T-helper 9 cell (primary cell): ENCODE measurements at places on chromosomes 7 and 10.

GRCh38 chr10:129854796-129855705 lies 109.0 kb downstream of the EBF3 start:
- no peak for DNase-seq

GRCh38 chr7:123674399-123675180 lies 18.9 kb downstream of the LMOD2 start:
- no peak for DNase-seq

DNA sequence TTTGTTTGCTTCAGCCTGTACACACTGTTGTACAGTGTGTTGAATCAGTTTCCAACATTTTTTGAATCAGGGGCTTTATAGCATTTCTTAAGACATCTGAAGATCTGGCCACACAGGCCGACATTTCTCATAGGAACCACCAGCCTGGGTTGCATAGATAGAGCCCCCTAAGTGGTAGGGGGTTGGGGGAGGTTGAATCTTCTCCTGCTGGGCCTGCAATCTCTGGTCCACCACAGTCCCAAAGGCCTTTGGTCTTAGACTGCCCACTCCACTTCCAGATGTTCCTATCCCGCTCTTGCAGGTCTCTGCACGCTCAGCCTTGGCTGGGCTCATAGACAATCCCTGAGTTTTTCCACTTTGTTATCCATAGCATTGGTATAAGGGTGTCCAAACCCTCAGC lies 75.4 kb upstream of the HABP2 start:
- DNase-seq, result no peak

DNA sequence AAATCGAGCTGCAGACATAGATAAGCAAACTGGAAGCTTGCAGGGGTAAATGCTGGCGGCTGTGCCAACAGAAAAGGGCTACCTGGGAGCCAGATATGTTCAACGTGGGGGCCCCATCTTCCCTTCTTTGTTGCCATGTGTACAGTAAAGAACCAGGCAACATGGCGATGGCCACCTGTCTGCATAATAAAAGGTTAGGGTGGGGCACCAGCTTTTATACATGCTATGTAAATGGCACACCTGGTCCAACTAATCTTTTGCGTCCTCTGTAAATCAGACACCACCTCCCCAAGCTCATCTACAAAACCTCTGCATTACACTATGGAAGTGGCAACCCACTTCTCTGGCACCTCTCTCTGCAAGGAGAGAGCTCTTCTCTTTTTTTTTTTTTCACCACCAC lies 13.9 kb downstream of the BUD31 start:
- DNase-seq, result no peak

DNA sequence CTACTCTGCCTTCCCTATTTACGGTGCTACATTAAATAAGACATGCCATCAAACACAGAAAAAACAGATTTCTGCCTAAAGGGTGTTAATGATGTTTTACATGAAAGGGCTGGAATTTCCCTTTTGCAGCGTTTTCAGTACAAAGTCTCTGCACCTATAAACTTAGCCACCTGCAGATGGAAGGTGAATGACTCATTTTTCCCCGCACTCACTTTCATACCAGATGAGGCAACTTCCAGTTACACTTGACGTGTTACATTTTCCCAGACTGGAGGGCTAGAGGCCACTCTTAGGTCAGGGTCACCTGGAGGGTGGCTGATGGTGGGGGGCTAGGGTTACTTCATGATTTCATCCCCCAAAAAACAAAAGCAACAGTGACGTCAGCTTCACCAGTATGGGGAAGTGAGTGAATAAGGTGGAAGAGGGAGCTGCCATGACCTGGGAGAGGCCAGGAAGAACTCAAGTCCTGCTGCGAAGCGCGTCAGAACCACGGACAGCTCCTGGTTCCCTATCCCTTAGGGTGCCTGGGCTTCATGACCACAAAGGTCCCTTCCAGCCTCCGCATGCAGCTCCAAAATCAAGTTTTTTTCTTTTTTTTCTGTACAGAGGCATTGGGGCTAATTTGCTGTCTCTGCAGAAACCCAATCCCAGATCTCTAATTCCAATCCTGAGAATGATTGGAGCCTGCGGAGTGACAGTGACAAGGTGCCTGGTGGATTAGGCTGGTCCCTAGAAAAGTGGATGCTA lies 94.0 kb downstream of the ADARB2 start:
- no peak for DNase-seq

GRCh38 chr10:56745490-56745889 lies 384.4 kb upstream of the ZWINT start:
- no peak for DNase-seq

GRCh38 chr7:11427686-11428273 lies 404.2 kb downstream of the THSD7A start:
- DNase-seq, result no peak

DNA sequence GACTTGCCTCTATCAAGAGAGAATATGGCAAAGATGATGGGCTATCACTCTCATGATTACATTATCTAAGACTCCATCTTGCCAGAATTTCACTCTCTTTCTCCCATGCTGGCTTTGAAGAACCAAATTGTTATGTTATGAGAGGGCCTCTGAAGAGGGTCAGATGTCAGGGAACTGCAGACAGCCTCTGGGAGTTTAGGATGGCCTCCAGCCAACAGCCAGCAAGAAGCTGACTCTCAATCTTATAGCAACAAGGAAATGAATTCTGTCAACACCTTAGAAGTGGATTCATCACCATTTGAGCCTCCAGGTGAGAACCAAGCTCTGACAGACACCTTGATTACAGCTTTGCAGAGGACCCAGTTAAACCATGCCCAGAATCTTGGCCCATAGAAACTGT lies 33.6 kb downstream of the ZNF22 start:
- DNase-seq, result no peak

- no peak for DNase-seq
These were observed 32.2 kb downstream of the HACD1 start for GRCh38 chr10:17585016-17585415.

GRCh38 chr10:111972109-111972508 lies 211.5 kb downstream of the GPAM start:
- DNase-seq, result no peak

DNA sequence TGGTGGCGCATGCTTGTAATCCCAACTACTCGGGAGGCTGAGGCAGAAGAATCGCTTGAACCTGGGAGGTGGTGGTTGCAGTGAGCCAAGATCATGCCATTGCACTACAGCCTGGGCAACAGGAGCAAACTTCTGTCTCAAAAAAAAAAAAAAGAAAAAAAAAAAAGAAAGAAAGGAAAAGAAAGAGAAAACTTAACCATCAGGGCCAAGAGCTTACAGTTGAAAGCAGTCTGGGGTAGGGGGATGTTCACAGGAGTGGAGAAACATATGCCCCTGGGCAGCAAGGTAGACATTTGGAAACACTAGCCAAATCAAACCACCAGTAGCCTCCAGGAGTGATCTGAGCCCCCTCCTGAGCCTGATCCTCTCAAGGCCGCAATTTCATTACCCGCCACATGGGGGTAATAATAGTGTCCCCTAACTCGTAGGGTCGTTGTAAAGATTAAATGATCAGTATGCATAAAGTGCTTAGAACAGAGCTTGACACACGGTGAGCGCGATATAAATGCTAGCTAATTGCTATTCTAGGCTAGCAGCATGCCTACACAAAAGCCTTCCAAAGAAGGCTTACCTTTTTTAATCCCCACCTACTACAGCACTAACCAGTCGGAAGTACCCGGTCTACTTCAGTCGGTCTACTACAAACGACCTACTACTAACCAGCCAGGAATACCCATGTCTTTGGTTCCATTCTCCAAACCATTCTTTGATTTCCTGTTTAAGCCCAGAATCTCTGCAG lies 274.3 kb upstream of the NEBL start:
- no peak for DNase-seq

DNA sequence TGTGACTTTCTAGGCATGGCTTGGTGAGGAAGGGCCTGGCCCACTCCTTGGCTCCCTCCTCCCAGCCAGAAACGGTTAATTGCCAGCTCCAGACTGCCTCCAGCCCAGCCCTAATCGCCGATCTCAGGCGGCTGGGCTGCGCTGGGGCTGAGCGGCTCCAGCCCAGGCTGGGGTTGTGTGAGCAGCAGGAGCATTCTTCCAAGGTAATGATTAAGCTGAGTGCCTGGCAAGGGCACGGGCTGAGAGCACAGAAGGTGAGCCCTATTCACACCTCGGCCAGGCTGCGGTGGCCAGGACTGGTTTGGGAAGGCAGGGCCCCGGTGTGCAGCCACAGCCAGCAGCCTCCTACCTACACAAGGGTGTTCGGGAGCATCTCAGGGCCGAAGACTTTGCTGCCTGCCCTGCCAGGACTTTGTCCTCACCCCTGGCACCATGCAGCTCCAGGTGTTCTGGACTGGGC lies at the start of gene TMEM72:
Gene TMEM72 (plus strand): TSS at position 257 of the 460 bp plus-strand sequence. CDS start 176 bp downstream, at position 433.
- DNase-seq, result no peak

DNA sequence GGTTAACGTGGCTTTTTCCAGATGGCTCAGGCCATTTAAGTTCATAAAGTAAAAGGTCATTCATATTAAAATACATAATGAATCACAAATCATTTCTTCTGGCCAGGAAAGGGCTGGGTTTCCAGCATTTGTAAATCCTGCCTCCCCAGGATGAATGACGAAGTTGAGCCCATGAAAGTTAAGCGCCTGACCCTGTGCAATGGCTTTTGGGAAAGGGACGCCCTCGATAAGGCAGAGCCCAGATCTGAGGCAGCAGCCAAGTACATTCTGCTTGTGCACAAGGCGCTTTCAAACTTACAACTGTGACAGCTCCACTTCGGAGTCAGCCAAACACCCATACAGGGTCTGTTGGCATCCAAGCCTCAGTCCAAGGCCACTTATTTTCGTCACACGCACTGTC lies 2.8 kb downstream of the GIMAP6 start:
- no peak for DNase-seq

GRCh38 chr7:42064534-42064933 lies 172.5 kb downstream of the GLI3 start:
- no peak for DNase-seq

- no peak for DNase-seq
These were observed 9.4 kb upstream of the CALML5 start for GRCh38 chr10:5508786-5509185.

DNA sequence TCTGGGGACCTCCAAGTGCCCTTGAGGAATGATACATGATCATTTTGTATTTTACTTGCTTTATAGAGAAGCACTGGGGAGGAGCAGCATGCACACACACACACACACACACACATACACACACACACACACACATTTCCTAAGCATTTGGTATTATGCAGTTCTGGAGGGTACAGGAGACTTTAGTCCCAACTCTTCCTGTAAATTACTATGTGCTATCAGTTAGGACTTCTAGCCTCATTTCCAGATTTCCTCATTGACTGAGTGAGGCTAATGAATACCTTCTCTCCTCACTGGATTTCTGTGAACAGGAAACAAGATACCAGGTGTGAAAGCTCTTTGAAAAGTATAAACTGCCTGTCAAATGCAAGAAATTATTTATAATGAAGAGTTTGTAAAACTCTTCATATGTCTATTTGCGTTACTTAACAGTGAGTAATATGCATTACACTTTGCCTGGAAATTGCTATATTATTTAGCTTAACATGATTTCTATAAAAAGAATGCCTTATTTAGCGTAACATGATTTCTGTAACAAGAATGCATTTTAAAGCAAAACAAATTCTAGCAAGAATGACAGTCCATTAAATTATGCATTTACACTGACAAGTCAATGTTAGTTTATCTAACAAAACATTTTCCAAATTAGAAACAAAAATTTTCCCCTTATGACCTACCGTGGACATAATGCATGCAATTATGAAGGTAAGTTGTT lies 34.2 kb downstream of the ACTA2 start:
- DNase-seq, result no peak

- DNase-seq, result no peak
These were observed 71.5 kb upstream of the PPP2R2D start for GRCh38 chr10:131829156-131829930.

DNA sequence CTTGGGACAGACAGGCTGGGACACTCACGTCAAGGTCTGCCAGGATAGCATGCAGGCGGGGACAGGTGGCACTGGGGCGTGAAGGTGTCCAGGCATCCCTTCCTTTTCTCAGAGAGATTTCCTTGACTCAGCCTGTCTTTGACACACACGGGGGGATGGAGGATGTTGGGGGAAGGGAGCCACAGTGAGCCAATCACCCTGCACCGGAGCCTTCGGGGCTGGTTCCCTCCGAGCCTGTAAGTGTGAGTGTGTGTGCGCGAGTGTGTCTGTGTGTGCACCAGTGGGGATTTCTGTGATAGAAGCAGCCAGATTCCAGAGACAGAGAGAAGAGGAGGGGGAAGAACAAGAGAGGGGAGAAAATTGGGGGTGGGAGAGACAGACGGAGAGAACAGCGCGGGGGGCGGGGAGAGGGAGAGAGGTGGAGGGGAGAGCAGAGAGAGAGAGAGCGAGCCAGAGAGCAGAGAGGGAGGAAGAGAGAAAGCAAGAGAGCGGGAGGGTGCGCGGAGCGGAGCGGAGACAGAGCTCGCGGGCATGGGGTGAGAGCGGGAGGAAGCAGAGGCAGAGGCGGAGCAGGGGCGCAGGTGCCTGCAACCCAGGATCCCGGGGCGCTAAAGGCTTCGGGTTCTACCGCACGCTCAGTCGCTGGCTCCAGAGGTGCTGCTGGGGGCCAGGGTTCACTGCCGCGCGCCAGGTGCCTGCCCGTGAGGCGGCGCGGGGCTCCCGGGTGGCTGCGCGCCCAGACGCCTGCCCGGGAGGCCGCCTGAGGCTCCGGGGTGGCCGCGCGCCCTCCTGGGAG lies 466 bp upstream of the GPR26 start:
- no peak for DNase-seq

DNA sequence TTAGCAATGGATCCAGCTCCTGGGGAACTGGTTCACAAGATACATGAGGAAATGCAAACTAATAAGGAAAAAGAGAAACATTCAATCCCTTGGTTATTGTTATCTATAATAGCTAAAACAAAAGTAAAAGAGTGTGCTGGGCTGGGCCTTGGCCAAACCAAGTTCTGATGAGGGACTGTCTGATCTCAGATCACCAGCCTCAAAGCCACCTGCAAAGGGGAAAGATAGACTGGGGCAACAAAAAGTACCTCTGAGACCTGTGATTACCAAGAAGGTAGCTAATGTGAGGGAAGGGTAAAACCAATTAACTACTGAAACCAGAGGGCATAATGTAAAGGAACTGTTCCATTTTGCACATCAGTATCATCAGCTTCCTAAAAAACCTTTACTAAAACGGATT lies 51.2 kb downstream of the HTR7 start:
- no peak for DNase-seq

GRCh38 chr7:85771516-85771915 lies 584.7 kb upstream of the SEMA3D start:
- no peak for DNase-seq

DNA sequence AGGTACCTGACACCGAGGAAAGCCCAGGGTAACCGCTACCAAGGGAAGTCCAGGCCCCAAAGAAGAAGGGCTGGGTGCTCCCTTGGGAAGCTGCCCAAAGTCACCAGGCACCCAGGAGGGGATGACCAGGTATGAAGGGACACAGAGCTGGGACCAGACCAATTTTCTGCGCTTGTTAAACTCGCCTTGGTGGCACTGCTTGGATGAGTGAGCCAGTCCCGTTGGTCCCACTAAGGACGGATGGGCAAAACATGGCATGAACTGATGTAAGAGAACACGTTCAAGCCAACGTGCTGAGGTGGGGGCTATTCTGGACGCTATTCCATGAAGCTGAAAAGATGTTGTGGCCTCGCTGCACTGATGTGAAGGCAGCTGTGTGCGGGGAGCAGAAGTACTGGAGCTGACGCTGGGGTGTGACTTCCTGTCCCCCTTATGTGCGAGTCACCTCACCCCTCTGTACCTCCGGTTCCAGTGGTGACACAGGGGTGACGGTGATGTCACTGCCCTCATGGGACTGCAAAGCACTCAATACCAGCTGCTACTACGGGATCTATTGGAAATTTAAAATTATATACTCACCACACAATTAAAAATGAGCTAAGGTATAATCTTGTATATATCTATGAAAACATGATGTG lies 73.6 kb downstream of the COBL start:
- no peak for DNase-seq

- no peak for DNase-seq
These were observed 31.2 kb downstream of the TMEM60 start for GRCh38 chr7:77766801-77767605.

GRCh38 chr7:99557196-99557607 lies 1.2 kb upstream of the ZNF655 start:
- DNase-seq, result no peak
